ENCODE measurements at places on chromosomes 2 and 18.

- no peak for DNase-seq
Measured at GRCh38 chr2:174662459-174662858, 64.9 kb upstream of the WIPF1 start.

- DNase-seq: no peak
Measured at GRCh38 chr2:83665154-83665553, 793.9 kb downstream of the SUCLG1 start.

- DNase-seq: no peak
Measured at GRCh38 chr2:239928391-239929350, 96.5 kb downstream of the NDUFA10 start.

GRCh38 chr2:52881606-52882005, 886.0 kb upstream of the CHAC2 start:
- no peak for DNase-seq

DNA sequence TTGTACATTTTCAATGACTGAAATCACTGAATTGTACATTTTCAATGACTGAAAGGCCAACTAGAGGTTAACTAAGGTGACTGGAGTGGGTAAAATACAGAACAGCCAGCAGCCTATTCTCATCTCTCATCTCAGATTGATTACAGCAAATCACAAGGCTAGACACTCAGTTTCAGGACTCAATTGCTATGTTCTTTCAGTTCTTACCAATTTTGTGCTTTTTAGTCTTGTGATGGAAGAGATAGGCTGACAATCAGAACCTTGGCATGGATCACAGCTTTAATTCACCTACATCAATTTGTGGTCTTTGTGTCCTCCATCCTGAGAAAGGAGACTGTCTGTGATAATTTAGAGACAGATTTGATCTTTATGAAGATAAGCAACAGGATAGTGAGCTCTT, 124.7 kb downstream of the GULP1 start:
- no peak for DNase-seq

GRCh38 chr2:64277101-64277849, 133.1 kb upstream of the PELI1 start:
- DNase-seq: no peak

DNA sequence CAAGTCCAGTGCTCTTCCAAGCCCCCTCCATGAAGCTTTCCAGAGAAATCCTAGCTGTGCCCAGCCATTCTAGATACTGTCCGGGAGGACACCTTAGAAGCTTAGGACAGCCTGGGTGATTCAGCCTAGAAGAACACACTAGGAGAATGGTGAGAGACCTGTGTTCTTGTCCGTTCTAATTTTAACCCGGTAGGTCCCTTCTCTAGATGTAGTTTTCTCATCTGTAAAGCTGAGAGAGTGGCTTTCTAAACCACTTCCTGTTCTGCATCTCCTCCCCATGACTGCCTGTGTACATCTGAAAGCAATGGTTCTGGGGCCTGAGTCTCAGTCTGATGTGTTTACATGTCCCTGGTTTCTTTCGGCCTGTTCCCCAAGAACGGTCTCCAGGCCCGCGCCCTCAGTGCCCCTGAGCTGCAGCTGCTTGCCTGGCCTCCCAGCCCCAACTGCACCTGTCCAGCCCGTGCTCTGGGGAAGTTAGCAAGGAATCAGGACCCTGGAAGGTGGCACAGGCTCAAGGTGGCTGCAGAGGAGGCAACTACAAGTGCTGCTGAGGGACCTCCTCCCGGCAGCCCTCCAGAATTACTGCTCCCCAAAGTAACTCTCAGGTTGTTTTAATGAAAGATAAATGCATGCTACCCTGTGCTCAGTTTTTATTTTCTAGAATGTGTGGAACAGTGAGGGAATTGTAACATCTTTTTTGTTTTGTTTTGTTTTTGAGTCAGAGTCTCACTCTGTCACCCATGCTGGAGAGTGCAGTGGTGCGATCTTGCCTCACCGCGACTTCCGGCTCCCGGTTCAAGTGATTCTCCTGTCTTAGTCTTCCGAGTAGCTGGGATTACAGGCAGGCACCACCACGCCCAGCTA, 105.9 kb downstream of the LBH start:
- no peak for DNase-seq

DNA sequence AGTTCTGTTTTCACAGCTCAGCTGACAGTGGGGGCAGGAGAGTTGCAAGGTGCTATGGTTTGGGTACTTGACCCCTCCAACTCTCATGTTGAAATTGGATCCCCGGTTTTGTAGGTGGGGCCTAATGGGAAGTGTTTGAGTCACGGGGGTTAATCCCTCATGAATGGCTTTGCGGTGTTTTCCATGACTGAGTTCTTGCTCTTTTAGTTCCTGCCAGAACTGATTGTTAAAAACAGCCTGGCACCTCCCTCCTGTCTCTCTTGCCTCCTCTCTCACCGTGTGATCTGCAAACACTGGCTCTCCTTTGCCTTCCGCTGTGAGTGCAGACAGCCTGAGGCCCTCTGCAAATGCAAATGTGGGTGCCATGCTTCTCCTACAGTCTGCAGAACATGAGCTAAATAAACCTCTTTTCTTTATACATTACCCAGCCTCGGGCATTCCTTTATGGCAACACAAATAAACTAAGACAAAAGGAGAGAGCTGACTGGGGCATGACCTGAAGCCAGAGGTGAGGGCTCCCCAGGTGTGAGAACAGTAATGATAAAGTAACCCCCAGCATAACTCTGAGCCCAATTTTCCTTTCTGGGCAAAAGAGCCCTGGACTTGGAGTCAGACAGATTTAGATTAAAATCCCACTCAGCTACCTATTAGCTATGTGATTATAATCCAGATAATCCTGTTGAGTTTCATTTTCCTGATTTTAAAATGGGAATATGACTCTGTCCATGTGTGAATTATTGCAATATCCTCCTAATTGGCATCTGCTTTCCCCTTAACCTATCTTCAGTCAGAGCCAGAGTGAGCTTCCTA, 64.9 kb upstream of the CAPN13 start:
- DNase-seq: no peak

DNA sequence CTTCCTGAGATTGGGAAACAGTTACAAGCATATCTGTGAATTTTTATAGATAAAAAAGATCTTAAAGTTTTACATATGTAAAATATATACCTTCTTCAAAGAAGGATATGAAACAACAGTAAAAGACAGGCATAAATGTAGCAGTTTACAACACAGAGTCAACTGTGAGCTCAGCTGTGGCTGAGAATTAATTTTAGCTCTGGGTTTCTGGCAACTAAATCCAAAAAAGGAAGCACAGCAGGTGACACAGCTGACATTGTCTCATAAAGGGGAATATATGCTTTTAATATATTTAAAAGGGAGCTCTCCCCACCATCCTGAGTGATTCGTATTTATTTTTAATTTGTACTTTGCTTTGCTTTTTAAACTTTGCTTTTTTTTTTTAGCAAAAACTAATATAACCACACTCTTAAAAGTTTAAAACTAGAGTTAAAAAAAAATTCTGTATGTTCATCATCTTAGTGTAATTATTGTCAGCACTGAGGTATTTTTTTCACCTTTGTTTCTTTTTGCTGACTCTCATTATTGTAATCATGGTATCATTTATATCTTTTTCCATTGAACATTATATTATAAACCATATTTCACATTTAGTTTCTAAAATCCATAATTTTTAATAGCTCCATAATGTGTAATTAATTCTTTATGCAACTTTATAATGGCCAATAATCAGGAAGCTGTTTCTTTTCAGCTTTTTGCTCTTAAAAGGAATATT, 6.7 kb downstream of the TUBB6 start:
- DNase-seq: no peak

DNA sequence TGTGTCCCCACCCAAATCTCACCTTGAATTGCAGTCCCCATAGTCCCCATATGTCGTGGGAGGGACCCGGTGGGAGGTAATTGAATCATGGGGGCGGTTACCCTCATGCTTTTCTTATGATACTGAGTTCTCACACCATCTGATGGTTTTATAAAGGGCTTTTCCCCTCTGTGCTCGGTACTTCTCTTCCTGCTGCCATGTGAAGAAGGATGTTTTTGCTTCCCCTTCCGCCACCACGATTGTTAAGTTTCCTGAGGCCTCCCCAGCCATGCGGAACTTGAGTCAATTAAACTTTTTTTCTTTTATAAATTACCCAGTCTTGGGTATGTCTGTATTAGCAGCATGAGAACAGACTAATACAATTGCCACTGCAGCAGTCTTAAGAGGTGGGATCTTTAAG, 134.9 kb downstream of the LTBP1 start:
- no peak for DNase-seq

- no peak for DNase-seq
Measured at GRCh38 chr2:165610591-165611029, 141.1 kb downstream of the CSRNP3 start.

- DNase-seq: no peak
Measured at GRCh38 chr18:55444536-55444935, 143.5 kb downstream of the TCF4 start.

- no peak for DNase-seq
Measured at GRCh38 chr2:232058931-232059330, 97.4 kb downstream of the DIS3L2 start.

DNA sequence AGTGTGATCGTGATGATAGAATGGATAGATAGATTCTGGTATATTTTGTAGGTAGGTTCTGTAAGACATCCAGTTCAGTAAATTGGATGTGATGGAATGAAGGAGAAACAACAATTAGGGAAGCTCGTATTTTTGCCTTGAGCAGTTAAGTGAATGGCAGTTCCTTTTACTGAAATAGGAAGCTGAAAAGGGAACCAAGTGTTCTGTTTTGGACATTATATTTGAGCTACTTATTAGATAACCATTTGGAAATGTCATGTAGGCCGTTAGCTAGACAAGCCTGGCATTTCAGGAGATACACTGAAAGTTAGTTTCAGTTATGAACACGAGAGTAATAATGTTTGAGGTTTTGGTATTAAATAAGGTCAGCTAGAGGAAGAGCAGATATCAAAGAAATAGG, 41.5 kb downstream of the MARCHF7 start:
- DNase-seq: no peak

DNA sequence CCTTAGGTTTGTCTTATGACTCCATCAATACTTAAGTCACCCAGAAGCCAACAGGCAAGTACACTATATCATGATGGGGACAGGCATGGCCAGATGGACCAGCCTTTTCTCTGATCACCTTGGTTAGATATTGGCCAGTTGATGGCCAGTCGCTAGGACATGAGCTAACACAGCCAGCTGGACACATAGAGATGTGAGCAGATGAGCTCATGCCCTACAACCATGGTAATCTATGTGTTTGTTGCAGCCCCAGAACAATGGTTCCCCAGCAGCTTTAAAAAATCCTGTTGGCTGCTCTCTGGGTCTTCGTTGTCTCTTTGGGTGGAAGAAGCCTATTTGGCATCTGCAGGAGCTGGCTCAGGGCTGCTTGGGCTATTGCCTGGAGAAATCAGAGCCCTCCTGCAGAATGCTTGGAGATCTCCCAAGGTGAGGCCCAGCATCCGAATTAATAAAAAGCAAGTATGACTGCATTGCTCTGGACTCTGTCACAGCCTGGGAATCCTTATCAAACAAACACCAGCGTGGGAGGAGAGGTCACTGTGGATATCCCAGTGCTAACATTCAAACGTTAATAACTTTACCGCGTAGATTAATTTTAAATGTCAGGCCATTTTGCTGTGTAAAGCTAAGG, 62.3 kb upstream of the KLHL29 start:
- DNase-seq: no peak

DNA sequence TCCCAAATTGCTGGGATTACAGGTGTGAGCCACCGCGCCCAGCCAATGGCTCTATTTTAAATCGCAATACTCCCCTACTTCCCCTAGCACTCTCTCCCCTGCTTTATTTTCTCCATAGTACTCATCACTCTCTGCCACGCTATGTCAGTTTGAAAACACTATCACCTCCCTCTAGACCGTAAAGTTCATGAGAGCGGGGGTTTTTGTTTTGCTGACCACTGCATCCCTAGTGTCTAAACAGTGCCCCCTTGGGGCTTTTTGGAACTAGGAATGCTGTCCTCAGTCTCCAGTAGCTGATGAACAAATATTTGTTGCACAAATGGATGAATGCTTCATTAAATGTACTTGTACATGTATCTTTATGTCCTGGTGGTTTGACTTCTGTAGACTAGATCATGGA, 44.1 kb downstream of the ATOH8 start:
- no peak for DNase-seq
